AG04450 (cell line): ENCODE measurements at places on chromosomes 1 and 21. TPM values are rescaled to one million over a fixed set of nuclear protein-coding genes. Genes with fewer than 3 reads are reported as not detected.
A peak's percentile ranks its signal among the peaks of the same experiment; 100 is the strongest.

DNA sequence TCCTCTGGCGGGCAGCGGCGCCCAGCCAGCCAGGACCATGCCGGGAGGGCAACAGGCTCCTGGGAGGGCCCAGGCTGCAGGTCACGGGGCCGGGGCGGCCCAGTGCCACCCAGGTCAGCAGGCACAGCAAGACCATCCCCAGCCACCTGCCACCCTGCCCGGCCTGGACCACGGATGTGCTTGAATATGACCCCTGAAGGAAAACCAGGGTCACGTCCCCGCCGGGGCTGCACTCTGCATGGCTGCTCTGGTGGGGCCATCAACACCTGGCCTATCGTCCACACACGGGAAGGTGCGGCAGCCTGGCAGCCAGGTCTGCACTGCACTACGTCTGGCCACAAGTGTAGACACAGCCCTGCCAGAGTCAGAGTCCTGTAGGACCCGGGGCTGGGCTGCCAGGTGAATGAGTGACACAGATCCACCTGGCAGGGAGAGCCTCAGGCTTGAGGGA, 6.9 kb downstream of the WNT9A start:
- no peak for DNase-seq

RUNX1 gene
- polyA plus RNA-seq, result 20.9 and 23.5 TPM in 2 replicates

CNN3 gene
- 374 and 438 TPM in 2 replicates for polyA plus RNA-seq

- no peak for DNase-seq
These were observed 8.6 kb upstream of the RERE start for GRCh38 chr1:8825985-8826481.

NEK2 gene
- 5.4 and 8.8 TPM in 2 replicates for polyA plus RNA-seq

ANGPTL7 gene
- polyA plus RNA-seq, result not detected in 2 replicates

DNA sequence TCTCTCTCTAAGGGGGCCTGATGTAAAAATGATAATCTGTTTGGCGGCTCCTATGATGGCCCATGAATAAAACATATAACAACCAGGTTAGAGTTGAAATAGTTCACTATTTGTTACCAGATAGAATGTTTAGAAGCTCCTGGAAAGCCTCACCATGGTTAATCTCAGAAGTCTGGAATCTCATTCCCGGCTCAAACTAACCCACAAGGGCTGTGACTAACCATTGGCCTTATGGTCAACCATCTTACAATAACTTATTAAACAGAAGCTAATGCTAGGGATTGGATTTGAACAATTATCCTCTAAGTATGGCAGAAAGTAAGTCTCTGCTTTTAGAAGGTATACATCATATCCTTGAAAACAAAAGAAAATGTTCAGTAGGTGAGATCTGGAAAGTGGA, 134.1 kb upstream of the ADGRL2 start:
- no peak for DNase-seq

DNA sequence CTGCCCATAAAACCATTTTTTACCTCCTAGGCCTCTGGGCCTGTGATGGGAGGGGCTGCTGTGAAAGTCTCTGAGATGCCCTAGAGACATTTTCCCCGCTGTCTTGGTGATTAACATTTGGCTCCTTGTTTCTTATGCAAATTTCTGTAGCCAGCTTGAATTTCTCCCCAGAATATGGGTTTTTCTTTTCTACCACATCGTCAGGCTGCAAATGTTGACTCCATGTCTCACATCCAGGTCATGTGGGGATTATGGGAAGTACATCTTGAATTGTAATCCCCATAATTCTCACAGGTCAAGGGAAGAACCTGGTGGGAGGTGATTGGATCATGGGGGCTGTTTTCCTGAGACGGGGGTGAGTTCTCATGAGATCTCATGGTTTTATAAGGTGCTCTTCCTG, 603.2 kb downstream of the SMYD3 start:
- DNase-seq, result no peak

DNA sequence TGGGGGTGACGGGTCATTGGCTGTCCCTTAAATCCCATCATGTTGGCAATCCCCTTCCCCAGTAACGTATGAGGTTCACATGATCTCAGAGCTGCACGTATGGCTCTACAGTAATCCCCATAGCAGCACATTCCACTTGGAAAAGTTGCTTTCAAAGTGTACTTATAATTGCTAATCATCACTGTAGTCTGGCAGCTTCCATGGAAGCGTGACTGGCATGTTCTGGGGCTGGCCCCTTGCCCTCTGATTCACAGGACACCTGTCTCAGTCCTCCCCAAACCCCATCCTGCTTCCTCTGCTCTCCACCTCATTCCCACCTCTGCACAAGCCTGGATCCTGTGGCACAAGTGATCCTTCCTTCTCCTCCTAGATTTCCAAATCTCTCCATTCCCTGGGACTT, 102.2 kb downstream of the TSEN15 start:
- no peak for DNase-seq

LRRC8B gene
- polyA plus RNA-seq, result 1.5 and 1.6 TPM in 2 replicates

DNA sequence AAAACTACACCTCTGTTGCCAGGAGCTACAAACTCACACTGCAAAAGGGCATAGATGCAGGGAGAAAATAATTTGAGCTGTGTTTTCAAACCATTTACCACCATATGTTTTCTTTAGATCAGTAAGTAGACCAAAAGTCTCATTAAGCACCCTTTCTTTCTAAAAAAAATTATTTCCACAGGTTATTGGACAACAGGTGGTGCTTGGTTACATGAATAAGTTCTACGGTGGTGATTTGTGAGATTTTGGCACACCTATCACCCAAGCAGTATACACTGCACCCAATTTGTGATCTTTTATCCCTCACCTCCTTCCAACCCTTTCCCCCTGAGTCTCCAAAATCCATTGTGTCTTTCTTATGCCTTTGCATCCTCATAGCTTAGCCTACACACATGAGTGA, 21.1 kb downstream of the MAP10 start:
- DNase-seq, result no peak

NFYC gene
- 37.9 and 39.9 TPM in 2 replicates for polyA plus RNA-seq

ELF3 gene
- polyA plus RNA-seq, result 0.12 and 0.72 TPM in 2 replicates

DNA sequence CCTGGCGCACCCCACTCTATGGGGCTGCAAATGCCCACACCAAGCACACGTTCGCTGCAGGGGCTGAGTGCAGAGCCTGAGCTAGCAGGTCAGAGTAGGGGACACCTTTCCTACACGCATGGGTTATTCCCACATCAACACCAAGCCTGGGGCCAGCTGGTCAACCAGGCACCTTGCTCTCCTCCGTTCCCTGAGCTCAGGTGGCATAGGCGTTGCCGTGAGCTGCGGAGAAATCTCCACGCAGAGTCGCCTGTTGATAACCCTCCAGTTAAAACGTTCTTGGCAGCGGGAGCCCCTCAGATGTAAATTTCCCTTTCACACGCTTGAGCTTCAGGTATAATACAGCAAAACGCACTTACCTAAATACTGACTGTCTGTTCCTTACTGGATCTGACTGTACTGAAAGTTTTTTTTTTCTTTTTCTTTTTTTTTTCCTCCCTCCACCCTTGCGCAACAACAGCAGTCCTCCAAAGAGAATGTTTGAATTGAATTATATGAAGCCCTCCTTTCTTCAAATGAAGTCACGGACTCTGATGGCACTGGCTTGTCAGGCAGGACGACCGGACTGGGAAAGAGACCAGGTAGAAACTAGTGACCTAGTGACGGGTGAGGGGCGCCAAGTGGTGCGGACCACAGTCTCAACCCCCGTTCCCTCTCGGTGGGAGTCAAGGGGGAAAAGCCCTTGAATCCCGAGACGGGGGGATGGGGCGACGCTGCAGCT, 2.1 kb downstream of the BRINP3 start:
- DNase-seq, result no peak

- DNase-seq, result no peak
These were observed 29.2 kb downstream of the INKA2 start for GRCh38 chr1:111709986-111710385.

- no peak for DNase-seq
These were observed 51.3 kb downstream of the PRPF38A start for GRCh38 chr1:52455686-52456085.

DNA sequence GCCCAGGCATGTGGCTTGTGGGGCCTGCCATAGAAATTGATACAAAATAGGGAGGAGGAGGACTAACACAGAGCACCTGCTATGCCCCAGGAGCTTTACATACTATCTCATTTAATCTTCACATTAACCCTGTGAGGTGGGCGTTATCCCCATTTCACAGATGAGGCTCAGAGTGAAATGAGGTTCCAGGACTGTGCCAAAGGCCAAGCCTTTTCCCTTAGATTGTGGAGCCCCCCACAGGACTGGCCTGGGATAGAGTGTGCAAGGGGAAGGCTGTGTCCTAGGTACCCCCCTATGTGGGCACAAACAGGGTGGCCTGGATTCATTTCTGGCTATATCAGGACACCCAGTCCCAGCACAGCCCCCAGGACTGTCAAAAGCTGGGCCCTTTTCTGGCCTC, 2.2 kb upstream of the DDOST start:
- no peak for DNase-seq

DNA sequence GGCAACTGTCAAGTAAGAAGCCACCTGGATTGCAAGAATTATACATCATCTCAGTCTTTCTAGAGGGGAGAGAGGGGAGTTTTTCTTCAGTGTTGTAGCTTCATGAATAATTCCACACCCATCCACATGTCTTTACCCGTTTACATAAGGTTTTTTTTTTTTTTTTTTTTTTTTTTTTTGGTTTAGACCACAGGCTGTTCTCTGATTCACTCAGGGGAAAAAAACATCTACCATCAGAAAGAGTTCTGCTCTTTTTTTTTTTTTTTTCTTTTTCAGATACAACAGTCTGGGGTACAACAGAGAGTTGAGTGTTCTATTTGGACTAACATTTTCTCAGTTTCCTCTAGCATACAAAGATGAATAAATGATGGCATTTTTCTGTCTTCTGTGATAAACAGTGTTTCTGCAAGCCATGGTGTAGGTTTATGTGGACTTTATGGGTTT, 4.9 kb upstream of the KIF14 start:
- DNase-seq, result no peak

- DNase-seq, result peak; percentile 61
These were observed 53.5 kb downstream of the MRPL37 start for GRCh38 chr1:54253480-54253879.

DNA sequence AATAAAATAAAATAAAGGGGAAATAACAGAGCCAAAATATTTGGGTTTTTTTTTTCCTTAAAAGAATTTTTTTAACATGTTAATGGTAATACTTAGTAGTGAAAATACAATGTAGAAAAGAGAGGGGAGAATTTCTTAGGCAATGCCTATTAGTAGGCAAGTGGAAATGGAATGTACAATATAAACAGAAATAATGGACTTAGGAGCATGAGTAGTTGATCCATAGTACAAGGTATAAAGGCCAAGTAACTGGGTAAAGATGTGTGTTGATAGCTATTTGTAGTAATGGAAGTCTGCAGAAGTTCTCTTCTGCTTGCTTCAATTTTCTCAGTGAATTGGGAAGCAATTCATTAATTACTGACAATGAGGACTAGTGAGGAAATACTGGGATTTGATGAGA, 34.4 kb downstream of the TESK2 start:
- DNase-seq, result no peak

- no peak for DNase-seq
These were observed 97.2 kb upstream of the ARTN start for GRCh38 chr1:43836267-43836951.

DNA sequence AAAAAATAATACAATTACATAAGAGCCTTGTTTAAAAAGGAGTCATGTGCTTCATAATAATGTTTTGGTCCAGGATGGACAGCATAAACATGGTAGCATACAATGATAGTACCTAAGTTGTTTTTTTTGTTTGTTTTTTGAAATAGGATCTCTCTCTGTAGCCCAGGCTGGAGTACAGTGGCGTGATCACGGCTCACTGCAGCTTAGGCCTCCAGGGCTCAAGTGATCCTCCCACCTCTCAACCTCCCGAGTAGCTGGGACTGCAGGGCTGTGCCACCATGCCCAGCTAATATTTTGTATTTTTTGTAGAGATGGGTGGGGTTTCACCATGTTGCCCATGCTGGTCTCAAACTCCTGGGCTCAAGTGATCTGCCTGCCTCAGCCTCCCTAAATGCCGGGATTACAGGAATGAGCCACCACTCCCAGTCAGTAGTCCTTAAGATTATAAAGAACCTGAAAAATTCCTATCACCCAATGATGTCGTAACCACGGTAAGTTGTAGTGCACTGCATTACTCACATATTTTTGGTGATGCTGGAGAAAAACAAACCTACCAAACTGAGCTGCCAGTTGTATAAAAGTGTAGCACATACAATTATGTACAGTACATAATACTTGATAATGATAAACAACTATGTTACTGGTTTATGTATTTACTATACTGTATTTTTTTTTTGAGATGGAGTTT, 22.4 kb upstream of the RCOR3 start:
- DNase-seq, result no peak

DNA sequence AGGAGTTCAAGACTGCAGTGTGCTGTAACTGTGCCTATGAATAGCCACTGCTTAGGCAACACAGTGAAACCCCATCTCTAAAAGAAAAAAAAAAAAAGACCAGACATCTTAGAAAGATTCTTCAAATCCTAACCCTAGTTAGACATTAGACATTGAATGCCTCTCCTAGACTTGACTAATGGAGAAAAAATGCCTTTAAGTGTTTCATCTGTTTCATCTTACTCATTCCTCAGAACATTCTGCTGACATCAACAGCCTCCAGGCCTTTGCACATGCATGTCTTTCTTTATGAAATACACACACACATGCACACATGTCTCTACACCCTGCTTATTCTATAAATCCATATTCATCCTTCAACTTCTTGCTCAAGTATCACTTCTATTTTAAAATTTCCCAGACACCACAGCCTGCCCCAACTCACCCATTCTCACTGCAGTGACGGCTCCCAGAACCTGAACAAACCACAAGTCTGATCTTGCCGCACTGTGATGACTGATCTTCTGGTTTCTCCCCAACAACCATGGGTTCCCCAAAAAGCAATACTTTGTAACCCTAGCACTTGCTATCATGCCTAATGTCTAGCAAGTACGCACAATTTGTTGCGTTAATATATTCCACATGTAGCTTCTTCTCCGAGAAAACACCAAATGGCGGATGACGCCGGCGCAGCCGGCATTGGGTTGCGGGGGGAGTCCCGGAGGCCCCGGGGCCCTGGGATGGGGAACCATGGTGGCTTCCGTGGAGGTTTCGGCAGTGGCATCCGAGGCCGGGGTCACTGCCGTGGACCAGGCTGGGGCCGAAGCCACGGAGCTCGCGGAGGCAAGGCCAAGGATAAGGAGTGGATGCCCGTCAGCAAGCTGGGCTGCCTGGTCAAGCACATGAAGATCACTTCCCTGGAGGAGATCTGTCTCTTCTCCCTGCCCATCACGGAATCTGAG, 37.4 kb downstream of the LRRC52 start:
- DNase-seq, result no peak

CEP170 gene
- 79.9 and 108 TPM in 2 replicates for polyA plus RNA-seq
